ENCODE measurements at places on chromosomes 7 and 10.

DNA sequence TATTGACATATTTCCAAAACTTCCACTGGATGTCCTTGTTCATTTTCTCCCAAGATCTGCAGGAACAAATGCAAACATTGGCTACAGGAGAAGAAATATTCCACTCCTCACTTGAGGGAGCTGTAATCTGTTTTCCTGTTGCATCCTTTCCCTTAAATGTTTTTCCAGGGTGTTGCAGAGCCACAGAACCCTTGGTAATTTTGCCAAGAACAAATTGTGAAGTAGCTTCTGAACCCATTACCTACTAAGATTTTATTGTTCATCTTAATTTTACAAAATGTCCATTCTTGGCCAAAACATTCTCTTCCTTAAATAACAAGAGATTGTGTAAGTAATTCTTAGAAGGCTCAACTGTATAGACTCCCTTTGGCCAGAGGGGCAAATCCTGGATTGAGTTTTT lies 177.0 kb downstream of the GNAT3 start:
- no peak for DNase-seq

DNA sequence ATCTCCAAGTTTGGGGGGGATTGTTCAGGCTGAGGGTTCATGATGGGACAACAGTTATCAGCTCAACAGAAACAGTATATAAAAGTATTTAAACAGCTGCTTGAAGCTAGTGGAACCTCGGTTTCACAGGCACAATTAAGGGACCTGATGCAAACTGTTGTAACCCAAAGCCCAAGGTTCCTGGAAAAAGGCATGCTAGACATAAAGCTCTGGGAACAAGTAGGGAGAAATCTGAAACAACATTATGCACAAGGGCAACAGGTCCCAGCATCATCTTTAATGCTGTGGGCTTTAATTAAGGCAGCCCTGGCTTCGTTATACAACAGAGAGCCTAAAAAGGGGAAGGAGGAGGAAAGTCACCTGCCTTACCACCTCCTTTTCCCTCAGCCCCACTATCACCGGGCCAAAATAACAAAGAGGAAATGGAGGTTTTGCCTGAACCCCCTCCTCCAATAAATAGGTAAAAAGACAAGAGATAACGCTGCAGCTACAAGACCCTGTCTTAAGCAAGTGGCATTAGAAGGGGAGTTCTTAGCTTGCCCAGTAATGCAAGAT lies 83.2 kb upstream of the GPR22 start:
- no peak for DNase-seq

- DNase-seq = no peak
Observed at GRCh38 chr7:146655928-146656797, 539.6 kb downstream of the CNTNAP2 start.

GRCh38 chr10:92569071-92569470 lies 4.8 kb downstream of the IDE start:
- DNase-seq = no peak

DNA sequence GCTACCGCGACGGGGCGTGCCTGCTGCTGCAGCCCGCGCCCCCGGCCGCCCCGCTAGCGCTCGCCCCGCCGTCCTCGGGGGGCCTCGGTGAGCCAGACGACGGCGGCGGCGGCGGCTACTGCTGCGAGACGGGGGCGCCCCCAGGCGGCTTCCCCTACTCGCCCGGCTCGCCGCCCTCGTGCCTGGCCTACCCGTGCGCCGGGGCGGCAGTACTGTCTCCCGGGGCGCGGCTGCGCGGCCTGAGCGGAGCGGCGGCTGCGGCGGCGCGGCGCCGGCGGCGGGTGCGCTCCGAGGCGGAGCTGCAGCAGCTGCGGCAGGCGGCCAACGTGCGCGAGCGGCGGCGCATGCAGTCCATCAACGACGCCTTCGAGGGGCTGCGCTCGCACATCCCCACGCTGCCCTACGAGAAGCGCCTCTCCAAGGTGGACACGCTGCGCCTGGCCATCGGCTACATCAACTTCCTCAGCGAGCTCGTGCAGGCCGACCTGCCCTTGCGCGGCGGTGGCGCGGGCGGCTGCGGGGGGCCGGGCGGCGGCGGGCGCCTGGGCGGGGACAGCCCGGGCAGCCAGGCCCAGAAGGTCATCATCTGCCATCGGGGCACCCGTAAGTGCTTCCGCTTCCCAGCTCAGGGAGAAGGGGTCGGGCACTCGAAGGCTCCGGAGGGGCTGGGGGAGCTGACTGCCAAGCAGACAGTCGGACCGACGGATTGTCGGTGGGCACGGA lies 761 bp downstream of the PTF1A start:
- DNase-seq = no peak

GRCh38 chr7:133871757-133872156 lies 255.4 kb upstream of the LRGUK start:
- DNase-seq = no peak

- DNase-seq = no peak
Observed at GRCh38 chr10:18689498-18689897, 30.3 kb downstream of the ARL5B start.

- DNase-seq = no peak
Observed at GRCh38 chr10:8361510-8361844, 307.0 kb downstream of the GATA3 start.

GRCh38 chr10:93437946-93438612 lies 44.1 kb downstream of the MYOF start:
- DNase-seq = no peak

GRCh38 chr10:18260310-18260922 lies 120.2 kb downstream of the CACNB2 start:
- DNase-seq = no peak

DNA sequence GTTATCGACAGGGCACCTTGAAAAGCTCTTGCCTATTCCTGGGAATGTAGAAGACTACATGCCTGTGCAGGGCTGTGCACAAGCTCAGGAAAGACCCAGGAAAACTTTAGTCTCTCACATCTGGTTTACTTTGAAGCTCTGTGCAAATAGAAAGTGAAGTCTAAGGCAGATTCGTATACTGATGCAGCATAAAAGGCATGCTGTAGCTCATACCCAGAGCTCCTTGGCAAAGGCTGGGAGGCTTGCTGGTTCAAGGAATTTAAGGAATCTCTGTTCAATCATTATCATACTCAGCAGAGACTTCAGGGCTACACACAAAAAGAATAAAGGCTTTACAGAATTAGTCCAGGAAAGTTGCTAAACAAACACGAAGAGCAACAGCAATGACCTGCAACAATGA lies 192.0 kb downstream of the OTUD1 start:
- DNase-seq = no peak

DNA sequence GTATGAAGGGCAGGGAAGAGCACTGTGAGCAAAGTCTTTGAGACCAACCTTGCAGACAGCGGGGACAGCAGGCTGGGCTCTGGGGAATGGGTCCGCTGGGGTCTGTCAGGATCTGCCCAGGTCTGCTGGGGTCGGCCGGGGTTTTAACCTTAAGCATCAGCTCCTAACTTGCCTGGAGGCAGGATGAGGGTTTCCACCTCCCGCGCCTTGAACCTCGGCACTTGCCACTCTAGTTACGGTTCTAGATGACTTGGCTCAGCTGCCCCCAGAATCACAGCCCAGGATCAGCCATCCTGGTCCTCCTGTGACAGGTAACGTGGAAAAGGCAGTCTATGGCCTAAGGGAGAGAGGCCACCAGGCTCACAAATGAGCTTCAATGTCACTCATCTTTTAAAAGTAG lies 50.4 kb upstream of the CACUL1 start:
- no peak for DNase-seq

DNA sequence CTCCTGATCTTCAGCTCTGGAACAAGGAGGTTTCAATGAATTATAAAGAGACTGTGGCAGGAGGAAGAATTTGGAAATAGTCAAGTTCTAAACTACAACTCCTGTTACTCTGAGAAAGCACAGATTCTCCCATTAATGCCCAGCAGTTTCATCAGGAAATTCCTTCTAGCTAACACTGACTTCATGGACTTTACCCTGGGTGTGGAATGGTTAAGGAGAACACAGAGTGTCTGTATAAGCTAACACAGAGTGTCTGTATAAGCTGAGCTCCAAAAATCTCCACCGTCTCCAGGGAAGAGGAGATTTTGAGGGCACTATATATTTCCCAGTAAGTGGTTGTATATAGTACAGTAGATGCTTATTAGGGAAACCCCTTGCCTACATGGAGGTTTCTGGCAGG lies 675.5 kb downstream of the XPNPEP1 start:
- DNase-seq = no peak

GRCh38 chr7:127620406-127621233 lies 2.7 kb upstream of the PAX4 start:
- no peak for DNase-seq

DNA sequence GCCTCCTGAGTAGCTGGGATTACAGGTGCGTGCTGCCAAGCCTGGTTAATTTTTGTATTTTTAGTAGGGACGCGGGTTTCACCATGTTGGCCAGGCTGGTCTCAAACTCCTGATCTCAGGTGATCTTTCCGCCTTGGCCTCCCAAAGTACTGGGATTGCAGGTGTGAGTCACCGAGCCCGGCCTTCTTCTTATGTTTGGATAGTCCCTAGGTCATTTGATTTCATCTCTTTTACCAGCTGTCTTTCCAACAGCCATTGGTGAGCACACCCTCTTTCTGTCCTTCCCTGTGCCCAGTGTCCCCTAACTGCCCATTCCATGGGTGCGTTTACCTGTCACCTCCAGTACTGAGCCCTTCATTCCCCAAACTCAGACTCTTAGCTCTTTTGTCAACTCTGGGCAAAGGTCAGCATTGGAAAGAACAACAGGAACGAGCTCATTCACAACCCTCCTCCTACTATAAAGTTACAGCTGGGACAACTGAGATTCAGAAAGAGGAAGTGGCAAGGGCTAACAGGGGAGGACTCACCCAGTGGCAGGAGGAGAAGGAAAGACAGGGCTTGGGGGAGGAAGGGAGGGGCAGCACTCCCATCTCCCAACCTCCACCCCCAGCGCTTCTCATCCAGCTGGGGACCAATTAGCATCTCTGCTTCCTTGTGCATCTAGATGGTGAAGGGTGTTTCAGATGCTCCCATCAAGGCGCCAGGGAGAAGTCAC lies 5.6 kb downstream of the SSC4D start:
- no peak for DNase-seq

GRCh38 chr7:158923928-158924511 lies 67.7 kb downstream of the DYNC2I1 start:
- no peak for DNase-seq

GRCh38 chr7:99653754-99654153 lies 26.0 kb downstream of the CYP3A5 start:
- DNase-seq = no peak

GRCh38 chr10:100019787-100020141 lies 10.0 kb upstream of the DNMBP start:
- no peak for DNase-seq

GRCh38 chr7:90728568-90728967 lies 132.4 kb downstream of the CDK14 start:
- no peak for DNase-seq

GRCh38 chr7:133562621-133563020 lies 309.7 kb downstream of the EXOC4 start:
- no peak for DNase-seq

- DNase-seq = no peak
Observed at GRCh38 chr10:78754269-78755062, 314.3 kb upstream of the ZMIZ1 start.

- DNase-seq = no peak
Observed at GRCh38 chr7:95843286-95843685, 70.9 kb downstream of the DYNC1I1 start.

- DNase-seq = no peak
Observed at GRCh38 chr7:3518546-3518945, 217.5 kb downstream of the SDK1 start.

- DNase-seq = no peak
Observed at GRCh38 chr7:111199643-111200042, 108.7 kb downstream of the LRRN3 start.

Measured in CD4-positive, alpha-beta T cell treated with Interleukin-6 at 100 ng/mL for 8 hours (primary cell).